CD4-positive, alpha-beta T cell treated with Interleukin-10 for 1 hour (primary cell): ENCODE measurements at places on chromosomes 11 and 22.

- no peak for DNase-seq
These were observed 8.9 kb upstream of the GRK3 start for GRCh38 chr22:25555586-25555985.

DNA sequence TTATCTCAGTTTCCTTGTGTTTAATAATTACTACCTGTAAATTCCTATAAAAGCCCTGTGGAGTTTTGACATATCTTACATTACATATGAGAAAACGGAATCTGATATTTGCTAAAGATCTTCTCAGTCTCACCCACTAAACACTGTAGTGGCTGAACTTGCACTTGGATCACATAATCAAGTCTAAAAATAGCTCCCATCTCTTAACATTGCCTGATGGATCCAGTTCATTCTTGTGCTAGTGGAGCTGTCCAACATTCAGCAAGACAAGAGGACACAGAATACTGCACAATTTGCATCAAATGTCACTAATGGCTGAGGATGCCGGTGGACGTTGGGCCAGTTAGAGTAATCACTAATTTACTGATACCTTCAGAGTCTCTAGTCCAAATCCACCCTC, 569.9 kb upstream of the ANO5 start:
- DNase-seq = no peak

DNA sequence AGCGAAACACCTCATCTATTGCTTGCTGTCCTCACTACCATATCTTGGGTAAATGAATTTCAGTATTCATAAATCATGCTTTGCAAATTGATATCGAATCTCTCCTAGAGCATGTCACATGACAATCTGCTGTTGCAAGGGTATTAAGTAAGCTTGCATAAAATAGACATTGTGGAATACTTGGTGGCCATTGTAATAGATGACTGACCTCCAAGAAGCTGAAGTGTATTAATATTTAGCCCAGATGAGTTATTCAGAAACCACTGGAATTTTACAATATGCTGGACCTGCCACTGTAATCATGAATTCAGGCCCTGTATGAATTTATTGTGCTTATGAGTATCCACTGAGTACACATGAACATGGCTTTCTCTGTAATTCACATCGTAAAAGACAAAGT, 289.7 kb upstream of the ARHGAP42 start:
- DNase-seq = no peak

DNA sequence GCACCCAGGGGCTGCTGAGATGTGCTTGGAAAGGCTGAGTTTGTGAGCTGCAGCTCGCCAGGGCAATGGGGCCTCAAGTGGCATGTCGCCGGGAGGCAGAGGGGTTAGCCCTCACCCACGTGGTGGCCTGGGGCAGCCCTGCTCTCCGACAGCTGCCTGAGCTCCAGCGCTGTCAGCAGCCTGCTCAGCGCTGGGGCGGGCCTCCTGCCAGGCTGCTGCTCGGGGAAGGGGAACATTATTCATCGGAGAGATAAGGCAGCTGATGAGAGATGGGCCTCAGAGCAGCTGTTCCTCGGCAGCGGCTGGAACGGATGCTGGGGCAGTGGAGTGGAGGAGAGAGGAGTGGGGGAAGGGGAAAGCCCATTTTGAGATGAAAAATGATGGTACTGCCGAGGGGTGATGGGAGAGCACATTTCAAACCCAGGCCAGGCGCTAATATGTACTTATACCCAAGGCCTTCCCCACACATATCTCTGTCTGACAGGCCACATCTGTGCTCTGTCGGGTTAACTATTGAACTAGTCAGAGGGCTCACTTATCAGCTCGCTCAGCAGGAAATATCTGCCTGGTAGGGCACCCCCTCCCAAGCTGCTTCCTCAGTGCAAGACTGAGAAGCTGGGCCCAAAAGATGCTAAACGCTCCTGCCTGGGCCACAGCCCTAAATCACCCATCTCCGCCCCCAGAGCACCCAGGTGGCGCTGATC, 79.5 kb downstream of the TIMP3 start:
- DNase-seq = no peak

GRCh38 chr11:70848243-70848750, 404.1 kb downstream of the SHANK2 start:
- no peak for DNase-seq

- no peak for DNase-seq
These were observed 109.3 kb downstream of the MN1 start for GRCh38 chr22:27692243-27692642.

GRCh38 chr22:33018232-33018864, 39.8 kb downstream of the SYN3 start:
- DNase-seq = peak; percentile 25

DNA sequence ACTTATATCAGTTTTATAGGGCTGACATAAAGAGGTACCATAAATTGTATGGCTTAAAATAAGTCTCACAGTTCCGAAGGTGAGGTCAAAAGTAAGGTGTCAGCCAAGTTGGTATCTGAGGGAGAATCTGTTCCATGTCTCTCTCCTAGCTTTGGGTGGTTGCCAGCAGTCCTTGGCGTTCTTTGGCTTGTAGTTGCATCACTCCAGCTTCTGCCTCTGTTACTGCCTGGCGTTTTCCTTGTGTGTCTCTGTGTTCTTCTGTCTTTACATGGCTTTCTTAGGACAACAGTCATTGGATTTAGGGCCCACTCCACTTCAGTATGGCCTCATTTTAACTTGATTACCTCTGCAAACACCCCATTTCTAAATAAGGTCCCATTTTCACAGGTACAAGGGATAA, 16.7 kb downstream of the MMP7 start:
- no peak for DNase-seq

DNA sequence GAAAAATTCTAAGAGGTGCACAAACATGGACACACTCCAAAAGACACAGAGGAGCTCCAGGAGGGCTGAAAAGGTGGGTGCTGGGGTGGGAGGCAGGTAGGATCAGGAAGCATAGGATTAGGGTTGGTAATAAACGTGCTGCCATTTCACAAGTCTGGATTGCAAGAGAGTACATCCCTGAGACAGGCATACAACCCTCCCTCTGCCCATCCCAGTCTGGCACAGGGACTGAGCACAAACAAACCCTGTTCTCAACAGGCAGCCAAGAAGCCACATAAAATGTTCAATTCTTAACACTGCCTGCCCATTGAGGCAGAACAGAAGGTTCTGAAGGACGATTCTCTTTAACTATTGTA, 18.5 kb downstream of the SLC35F2 start:
- no peak for DNase-seq
